DMS79 treated with DMSO at 0.1 percent for 48 hours (cell line): ENCODE measurements at places on chromosomes 3 and 15.

DNA sequence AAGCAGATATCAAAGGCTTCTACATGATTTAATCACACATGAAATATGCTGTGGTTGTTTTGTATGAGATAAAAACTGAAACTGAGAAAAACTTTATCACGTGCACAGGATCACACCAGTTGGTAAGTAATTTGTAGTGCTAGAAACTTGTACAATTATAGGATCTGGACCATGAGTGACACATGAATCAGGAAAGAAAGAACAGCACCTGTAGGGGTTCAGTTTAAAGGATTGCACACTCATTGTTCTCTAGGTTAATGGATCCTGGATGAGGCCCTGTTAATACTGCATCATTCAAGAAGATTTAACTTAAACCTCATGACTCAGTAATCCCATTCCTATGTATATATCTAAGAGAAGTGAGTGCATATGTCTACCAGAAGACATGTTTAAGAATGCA is 87.9 kb downstream of the STT3B start:
- DNase-seq = no peak

GRCh38 chr15:90036343-90036742 is 35.2 kb downstream of the ZNF710 start:
- DNase-seq = no peak

DNA sequence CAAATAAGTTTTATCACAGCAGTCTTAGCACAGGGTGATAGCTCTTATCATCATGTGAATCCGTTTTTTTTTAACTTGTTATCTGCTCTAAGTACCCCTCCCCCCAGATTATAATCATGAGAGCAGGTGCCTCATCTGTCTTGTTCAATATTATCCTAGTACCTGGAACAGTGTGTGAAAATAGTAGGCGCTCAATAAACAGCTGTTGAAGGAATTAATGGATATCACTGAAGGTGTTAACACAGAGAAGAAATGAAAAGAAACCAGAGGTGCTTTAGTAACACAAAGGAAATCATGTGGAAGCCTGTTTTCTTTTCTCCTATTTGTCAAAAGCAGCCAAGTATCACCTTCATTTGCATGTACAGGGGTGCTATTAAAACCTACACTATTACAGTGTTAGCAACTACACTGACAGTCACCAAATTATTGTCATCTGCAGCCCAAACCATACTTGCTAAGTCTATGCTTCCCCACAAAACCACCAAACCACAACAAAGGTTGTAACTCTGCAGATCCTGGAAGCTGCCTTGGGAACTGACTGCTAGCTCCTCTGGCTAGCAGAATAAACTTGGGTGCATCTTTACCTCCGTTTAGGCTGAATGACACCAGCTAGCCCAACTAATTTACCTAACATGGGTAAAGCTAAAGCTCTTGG is 2.9 kb downstream of the XPC start:
- no peak for DNase-seq

GRCh38 chr3:22988566-22988965 is 214.6 kb upstream of the UBE2E2 start:
- no peak for DNase-seq

- no peak for DNase-seq
Measured at GRCh38 chr3:44284949-44285348, 43.3 kb downstream of the TOPAZ1 start.

DNA sequence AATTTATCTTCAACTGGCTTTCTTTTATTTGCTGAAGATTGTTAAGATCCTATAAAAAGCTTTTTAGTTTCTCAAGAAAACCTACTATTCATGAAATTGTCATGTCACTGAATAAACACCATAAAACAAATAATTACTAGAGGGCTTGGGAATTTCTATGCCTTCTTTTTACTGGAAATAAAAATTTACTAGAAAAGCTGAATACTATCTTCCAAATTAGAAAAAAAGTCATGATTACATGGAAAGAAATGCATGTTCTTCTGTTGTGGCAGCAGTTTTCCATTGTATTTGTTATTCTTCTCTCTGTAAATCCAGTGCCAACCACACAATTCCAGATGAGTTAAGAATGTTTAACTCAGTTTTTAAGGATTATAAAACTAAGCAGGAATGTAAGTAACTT is 153.8 kb downstream of the RAP2B start:
- no peak for DNase-seq

- no peak for DNase-seq
Measured at GRCh38 chr3:135865553-135865952, 100.0 kb upstream of the PPP2R3A start.

GRCh38 chr3:186921578-186921977 is 8.7 kb upstream of the ST6GAL1 start:
- DNase-seq = no peak

DNA sequence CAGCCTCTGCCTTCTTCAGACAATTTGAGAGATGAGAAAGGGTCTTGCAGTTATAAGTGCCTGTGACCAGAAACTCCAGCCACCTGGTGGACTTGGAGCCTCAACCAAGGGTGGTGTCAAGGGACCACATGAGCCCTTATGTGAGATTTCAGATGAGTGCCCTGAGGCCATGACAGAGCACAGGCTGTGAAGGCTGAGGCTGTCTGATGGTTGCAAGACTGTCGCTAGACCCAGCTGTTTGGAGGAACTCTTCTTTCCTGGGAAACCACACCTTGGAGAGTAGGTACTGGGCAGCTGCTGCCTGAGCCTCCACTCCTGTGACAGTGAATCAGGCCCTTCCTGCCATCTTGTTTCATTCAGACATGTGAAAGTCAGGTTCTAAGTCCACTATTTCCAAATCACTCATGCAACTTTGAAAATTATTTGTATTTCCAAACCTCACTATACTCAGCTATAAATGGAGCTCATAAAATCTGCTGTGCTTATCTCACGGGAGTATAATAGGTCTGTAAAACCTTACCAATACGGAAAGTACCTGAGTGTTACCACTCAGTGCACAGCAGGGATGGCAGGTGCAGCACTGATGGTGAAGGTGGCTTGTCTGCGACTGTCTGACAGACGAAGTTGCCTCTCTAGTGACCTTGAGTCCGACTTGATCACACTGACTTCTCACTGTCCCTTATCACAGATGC is 99.4 kb downstream of the RPL39L start:
- no peak for DNase-seq

- DNase-seq = no peak
Measured at GRCh38 chr3:98540346-98540745, 8.6 kb downstream of the GPR15 start.

- peak; percentile 47 for DNase-seq
Measured at GRCh38 chr3:195438371-195438770, 4.4 kb downstream of the ACAP2 start.

DNA sequence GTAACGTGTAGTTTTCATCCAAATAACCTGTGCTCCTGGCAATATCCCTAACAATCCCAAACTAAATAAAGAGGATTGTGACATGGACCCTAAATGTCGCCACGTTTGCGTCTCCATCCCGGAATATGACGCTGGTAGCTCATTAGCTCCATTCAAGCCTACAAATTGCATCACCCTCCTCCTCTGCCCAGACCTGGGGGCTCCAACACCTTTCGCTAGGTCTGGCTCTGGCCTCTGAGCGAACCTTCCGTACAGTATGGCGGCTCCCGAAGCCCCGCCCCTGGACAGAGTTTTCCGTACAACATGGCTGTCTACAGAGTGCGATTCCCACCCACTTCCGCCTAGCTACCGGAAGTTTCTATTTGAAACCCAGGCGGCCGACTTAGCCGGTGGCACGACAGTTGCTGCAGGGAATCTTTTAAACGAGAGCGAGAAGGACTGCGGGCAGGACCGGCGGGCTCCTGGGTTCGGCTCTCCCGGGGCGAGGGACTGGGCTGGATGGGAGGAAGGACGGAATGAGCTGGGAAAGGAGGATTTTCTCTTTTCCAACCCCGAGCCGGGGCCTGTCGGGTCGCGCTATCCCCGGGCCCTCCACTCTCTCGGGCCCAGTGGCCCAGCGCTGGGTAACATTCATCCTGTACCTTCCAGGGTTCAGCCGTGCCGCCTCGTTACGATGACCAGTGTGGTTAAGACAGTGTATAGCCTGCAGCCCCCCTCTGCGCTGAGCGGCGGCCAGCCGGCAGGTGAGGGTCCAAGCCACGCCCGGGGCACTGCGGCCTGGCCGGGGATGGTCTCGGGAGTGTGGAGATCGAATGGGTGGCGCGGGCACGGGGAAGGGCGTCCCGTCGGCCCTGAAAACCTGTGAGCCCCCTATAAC is at the start of gene KNSTRN:
TSS of gene KNSTRN (plus strand) at position 142 of the 877 bp plus-strand sequence. CDS start at position 257, 115 bp downstream.
- DNase-seq = peak; percentile 73

DNA sequence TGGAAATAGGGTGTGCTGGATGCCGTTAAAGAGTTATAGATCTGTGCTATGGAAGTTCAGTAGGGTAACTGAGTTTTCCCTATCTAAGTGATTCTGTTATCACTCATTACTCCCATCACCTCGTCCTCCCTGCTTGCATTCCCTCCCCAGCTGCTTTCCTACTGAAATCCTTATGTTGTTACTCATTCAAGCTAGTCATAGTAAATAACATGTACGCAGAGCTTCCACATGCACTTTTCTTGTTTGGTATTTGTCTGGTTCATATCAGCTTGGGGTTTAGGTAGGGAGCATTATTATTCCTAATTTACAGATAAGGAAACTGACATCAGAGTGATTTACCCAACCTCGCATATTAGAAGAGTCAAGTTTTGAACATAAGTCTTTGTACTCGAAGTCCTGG is 135.1 kb downstream of the HCN4 start:
- no peak for DNase-seq

GRCh38 chr3:66377800-66378199 is 123.0 kb downstream of the LRIG1 start:
- no peak for DNase-seq

- DNase-seq = no peak
Measured at GRCh38 chr3:169659820-169660674, 3.5 kb downstream of the MECOM start.

GRCh38 chr3:194474675-194475074 is 12.1 kb downstream of the ATP13A3 start:
- DNase-seq = no peak

DNA sequence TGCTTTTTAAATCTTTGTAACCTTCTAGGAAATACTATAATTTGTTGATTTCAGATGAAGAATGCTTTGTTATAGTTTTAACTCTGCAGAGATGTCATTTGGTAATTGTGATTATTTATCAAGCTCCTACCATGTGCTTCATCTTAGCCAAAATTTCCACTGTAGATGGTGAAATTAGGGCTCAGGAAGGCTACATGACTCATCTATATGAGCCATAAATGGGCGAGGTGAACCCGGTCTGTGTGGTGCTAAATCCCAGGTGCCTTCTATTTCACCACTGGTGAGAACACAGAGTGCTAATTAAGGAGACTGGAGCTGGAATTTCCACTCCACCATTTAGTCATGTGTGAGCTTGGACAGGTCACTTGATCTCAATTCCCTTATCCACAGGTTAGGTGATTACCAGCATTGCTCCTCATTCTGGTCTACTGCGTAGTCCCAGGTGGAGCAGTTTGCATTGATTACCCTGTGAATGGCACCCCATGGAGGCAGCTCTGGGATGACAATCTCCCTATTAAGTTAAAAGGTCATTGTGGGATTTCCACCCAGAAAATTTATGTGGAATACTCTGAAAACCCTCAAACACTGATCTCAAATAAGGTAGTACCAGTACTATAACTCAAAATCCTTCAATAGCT is 2.8 kb upstream of the CCR3 start:
- no peak for DNase-seq

DNA sequence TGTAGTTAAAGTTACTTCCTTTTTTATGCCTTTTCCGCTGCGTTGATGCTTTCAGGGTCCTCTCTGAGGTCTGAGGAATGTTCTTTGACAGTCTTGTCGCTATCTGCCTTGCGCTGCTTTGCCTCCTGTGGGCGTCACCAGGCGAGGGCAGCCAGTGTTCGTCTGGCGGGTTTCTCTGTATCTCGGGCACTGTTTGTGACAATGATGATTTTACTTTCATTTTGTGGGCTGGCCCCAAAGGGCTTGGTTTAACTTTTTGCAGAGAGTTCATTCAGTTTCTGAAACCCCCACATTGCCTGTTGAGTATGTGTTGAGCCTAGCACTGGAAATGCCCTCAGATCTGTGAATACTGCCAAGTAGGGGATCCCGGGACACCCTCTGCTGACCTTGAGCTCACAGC is 24.6 kb upstream of the SACM1L start:
- no peak for DNase-seq

- no peak for DNase-seq
Measured at GRCh38 chr3:47594792-47595191, 16.1 kb upstream of the CSPG5 start.

DNA sequence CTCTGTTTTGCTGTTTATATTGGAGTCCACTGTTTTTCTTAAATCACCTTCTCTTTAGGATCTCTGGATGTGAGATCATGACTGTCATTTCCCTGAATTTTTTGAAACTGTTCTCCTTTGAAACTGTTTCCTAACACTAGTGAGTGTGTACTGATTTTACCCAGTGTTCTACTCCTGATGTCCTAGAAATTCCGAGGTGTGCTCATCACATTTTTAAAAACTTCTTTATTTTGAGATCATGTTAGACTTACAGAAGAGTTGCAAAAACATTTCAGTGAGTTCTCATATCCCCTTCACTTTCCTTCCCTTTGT is 292.6 kb downstream of the NFKBIZ start:
- no peak for DNase-seq

- no peak for DNase-seq
Measured at GRCh38 chr3:155188031-155188430, 105.5 kb downstream of the STRIT1 start.

DNA sequence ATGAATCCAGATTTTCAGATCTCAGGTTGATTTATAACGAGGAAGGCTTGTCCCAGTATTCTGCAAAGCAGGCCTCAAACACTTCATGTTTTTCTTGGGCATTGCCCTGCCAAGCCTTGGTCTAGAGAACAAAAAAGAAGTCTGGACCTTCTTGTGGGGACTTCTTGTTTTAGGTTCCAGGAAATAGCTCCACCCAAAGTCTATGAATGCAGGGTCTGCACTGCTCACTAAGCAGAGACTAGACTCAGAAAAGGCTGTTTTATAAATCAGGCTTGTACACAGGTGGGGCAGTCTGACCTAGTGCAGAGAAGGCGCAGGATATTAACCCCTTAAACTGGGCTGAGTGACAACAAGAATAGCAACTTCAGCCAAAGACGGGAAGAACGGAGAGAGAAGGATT is 44.3 kb downstream of the GLB1 start:
- DNase-seq = no peak

- DNase-seq = peak; percentile 74
Measured at GRCh38 chr3:140736863-140737460, 59.1 kb downstream of the TRIM42 start.

GRCh38 chr3:38108649-38109579 is 28.0 kb downstream of the ACAA1 start:
- no peak for DNase-seq

GRCh38 chr3:104257486-104257885 is 1109.2 kb upstream of the ALCAM start:
- no peak for DNase-seq
